Activated CD8-positive, alpha-beta memory T cell treated with anti-CD3 and anti-CD28 coated beads, Interleukin-2, amount 50 U/mL, for 48 hours (primary cell): ENCODE measurements at places on chromosomes 1 and 21.

GRCh38 chr1:53725238-53725689, 13.7 kb downstream of the GLIS1 start:
- no peak for DNase-seq

- no peak for DNase-seq
These were observed 123.1 kb downstream of the NRDC start for GRCh38 chr1:51755437-51755836.

GRCh38 chr1:167663002-167663772, 33.2 kb downstream of the RCSD1 start:
- DNase-seq, result no peak

DNA sequence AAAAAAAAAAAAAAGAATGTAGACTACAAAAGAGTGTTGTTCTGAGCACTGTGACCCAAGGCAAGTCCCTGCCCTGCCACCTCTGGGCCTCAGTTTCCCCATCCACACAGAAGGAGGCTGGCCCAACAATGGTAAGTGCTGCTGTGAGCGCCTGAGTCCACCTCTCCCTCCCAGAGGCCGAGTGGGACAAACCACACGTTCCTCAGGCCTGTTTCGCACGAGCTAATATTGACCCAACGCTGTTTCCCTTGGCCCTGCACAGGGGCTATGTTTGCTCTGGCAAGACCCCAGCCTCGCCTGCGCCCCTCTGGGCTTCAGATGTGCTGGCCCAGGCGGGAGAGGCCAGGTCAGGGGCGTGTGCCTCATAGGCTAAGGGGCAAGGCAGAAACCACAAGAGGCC, 12.6 kb upstream of the LAPTM5 start:
- DNase-seq, result no peak

DNA sequence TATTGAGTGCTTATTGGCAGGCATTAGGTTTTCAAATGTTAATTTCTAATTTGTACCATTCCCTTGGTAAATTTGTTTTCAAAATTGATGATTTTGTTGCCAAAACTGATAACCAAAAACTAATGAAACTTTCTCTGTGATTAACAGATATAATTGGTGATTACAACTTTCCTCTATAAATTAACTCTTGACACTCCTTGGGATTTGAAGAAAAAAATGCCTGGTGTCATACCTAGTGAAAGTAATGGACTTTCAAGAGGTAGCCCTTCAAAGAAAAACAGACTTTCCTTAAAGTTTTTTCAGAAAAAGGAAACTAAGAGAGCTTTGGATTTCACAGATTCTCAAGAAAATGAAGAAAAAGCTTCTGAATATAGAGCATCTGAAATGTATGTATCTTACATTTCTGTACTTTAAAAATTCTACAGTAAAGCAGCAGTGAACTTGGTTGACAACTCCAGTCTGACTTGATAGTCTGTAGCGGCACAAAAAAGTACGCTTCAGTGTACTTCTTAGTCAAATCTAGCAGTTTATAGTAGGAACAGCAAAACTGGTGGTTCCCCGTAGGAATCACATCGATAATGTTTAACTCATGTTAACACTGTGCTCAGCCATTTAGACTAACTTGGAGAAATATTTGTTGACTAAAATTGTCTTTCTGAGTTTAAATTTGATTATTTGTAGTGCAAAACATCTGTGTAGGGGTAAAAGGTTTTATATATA, 3.0 kb downstream of the USP1 start:
- no peak for DNase-seq

DNA sequence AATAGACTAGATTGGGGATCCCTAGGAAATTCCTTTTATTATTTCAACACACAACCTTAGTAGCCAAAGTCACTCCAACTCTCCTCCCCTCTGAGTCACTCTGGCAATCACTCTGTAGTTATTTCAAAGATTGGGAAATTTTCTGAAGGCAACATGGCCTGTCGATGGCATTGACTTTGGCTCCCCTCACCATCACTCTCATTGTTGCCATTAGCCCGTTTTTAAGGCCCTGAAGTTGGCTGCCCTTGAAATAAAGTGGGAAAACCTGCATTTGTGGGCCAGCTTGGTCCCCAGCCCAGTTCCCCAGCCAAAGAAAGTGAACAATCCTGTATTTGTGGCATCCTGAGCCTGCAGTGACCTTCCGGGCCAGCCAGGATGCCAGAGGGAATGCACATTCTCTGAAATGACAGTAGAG, 52.5 kb downstream of the CDC7 start:
- DNase-seq, result no peak

- DNase-seq, result no peak
These were observed 38.8 kb downstream of the ERI3 start for GRCh38 chr1:44316231-44316759.

DNA sequence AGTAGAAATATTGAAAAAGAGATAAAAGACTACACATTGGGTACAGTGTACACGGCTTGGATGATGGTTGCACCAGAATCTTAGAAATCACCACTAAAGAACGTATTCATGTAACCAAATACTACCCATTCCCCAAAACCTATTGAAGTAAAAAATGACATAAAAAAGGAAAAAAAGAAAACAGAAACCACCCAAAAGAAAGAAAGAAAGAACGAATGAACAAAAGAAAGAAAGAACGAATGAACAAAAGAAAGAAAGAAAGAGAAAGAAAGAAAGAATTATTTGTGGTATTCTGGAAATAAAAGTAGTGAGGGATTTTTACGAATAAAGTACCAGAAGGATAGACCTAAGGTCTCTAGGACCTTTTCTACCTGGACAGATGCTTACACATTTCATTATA, 42.1 kb downstream of the PHACTR4 start:
- DNase-seq, result no peak

DNA sequence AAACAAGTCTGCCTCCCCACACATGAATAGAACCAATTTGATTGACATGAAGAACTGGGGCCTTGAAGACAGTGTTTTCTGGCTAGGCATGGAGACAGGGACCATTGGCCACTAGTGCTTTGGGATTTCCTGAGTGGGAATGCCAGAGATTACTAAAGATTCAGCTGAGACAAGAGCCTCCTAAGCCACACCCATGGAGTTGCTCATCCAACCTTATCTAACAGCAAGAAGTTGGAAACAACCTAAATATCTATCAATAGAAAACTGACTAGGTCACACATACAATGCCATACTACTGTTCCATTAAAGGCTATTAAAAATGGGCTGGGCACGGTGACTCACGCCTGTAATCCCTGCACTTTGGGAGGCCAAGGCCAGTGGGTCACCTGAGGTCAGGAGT, 184.1 kb downstream of the ZBTB18 start:
- DNase-seq, result no peak

DNA sequence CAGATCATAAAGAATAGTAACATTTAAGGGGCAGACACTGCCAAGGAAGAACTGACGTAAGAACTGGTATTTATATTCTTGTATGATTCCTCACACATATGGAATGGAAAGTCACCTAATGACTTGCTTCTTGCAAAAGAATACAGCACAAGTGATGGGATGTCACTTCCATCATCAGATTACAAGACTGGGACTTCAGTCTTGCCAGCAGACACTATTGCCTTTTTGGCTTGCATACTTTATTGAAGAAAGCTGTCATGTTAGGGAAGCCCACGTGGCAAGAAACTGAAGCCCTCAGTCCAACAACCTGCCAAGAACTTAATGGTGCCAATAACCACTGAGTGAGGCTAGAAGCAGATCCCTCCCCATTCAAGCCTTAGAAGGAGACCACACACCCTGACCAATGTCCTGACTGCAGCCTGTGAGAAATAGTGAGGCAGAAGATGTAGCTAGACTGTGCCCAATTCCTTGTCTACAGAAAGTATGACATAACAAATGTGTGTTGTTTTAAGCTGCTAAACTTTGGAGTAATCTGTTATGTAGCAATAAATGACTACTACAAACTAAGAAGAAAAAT, 12.0 kb downstream of the EGLN1 start:
- DNase-seq, result no peak

DNA sequence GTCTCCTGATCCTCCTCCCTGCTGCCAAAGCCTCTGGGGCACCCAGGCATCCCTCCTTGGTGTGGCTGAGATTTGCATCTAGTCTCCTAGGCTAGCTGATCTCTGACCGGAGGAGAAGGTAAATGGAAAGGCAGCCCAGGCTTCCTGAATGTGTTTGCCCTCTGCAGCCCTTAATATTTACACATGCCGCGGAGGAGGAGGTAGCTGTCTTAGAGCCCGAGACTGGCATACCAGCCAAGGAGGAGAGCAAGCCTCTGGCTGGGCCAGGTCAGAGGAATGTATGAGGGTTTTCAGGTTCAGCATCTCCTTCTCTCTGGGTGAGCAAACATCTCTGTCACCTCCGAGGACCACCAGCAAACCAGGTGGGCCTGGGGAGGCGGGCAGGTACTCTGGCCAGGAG, 86.0 kb upstream of the GRIK3 start:
- no peak for DNase-seq

GRCh38 chr1:69824932-69825331, 257.2 kb downstream of the LRRC7 start:
- DNase-seq, result no peak

- DNase-seq, result peak; percentile 79
These were observed 7.5 kb upstream of the WNT3A start for GRCh38 chr1:227999056-227999930.

DNA sequence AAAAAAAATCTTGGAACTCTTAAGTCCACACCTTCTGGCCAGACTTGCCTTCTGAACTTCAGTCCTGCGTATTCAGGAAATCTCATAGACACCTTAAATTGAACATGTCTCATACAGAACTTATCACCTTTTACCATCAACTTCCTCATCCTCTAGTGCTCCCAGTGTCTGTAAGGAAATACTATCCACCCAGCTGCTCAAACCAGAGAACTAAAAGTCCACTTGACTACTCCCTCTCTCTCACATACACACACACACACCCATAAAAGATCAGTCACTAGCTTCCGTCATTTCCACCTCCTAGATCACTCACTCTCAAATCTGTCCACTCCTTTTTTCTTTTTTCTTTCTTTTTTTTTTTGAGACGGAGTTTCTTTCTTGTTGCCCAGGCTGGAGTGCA, 10.9 kb upstream of the CAP1 start:
- DNase-seq, result no peak

DNA sequence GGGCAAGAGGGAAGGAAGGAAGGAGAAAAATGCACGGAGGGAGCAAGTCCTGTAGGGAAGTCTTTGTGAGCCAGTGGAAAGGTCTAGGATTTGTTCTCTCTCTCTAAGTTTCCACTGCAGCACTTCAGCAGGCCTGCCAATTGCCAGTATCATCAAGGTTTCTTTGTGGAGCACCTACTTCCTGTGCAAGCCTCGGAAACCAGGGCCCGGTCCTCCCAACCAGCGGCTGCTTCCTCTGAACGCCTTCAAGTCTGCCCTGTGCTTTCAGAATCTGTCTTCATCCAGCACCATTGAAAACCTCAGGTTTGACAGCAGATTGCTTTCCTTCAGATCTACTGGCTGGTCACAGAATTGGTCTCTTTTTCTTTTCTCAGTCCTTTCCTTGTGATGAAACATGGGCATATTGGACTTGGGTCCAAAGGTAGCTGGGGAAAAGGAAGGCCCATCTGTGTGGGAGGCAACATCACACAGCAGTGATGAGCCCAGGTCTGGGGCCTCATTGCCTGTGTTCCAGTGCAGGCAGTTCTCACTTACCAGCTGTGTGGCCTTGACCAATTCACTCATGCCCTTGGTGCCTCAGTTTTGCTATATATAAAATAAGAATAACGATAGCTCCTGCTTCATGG, 144.5 kb downstream of the SEC16B start:
- DNase-seq, result no peak
